ENCODE measurements at places on chromosomes 5 and 9.

GRCh38 chr9:36665921-36666431, 93.3 kb downstream of the MELK start:
- no peak for DNase-seq

DNA sequence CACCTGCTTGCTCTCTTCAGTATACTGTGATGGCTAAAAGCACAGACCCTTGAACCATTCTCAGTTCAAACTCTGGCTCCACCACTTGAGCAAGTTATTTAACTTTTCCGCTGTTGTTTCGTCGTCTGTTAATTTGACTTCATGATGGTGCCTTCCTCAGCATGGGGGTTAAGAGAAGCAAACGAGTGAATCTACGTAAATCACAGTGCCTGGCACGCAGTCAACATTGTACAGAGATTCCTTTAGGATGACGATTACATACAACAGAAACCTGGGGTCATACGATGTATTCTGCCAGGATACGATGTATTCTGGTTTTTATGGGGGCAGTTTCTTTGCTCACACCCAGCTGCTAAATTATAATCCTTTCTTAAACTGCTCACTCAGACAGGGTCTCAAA, 515.6 kb downstream of the CCDC171 start:
- DNase-seq = no peak

DNA sequence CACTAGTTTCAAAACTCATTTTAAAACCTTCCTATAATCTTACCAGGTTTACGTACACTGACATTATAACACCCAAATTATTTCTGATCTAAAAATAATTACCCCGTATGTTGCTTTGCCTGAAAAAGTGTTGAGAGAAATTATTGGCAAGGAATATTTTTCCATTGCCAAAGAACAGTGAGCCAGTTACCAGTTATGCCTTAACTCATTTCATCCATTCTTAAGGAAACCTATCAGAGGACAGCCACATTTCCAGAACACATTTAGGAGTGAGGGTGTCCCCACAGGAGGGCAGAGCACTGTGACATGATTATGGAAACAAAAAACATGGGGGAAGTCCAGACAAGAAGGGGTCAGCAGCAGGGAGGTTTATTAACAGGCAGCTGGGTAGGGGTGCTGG, 52.2 kb downstream of the GABBR2 start:
- no peak for DNase-seq

DNA sequence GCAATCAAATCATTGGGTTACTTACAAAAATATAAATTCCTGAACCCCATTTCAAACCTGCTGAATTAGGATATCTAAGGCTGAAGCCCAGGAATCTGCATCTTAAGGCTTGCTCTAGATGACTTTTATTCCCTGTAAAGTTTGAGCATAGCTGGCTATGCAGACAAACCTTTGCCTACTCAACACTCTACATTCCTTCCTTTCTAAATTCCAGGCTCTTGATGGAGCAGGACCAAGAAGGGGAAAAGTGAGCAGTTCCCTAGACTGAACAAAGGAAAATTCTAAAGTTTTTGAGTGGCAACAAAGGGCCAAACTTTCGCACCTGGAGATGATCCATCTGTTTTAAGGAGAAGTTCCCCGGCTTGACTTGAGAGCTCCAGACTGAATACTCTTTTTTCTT, 9.8 kb upstream of the ADRA1B start:
- no peak for DNase-seq

DNA sequence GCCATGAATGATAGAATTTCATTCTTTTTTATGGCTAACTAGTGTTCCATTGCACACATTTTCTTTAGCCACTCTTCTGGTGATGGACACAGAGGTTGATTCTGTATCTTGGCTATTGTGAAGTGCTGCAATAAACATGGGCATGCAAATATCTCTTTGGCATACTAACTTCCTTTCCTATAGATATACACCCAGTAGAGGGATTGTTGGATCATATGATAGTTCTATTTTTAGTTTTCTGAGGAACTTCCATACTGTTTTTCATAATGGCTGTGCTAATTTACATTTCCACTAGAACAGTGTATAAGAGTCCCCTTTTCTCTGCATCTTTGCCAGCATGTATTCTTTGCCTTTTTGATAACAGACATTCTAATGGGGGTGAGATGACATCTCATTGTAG, 50.4 kb upstream of the CDK5RAP2 start:
- no peak for DNase-seq

DNA sequence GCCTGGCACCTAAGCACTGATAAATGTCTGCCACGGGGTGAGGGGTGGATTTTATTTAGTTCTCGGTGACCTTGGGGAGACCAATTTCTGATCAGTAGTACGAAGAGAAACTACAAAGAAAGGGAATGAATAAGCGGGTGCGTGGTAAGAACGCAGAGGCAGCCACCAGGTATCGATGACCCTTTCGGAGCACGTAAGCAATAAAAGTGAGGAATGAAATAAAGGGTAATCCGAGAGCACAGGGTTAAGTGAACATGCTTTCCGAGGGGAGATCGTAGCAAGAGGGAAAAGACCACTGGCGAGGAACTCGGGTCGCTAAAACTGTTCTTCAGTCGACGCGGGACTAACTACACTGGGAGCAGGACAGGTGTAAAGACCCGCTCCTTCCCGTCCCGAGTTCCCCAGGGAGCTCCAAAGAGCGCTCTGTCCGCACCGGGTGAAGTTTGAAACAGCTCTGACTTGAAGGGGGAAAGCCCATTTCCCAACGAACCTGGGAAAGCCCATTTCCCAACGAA, 1.1 kb downstream of the ELOVL7 start:
- no peak for DNase-seq

DNA sequence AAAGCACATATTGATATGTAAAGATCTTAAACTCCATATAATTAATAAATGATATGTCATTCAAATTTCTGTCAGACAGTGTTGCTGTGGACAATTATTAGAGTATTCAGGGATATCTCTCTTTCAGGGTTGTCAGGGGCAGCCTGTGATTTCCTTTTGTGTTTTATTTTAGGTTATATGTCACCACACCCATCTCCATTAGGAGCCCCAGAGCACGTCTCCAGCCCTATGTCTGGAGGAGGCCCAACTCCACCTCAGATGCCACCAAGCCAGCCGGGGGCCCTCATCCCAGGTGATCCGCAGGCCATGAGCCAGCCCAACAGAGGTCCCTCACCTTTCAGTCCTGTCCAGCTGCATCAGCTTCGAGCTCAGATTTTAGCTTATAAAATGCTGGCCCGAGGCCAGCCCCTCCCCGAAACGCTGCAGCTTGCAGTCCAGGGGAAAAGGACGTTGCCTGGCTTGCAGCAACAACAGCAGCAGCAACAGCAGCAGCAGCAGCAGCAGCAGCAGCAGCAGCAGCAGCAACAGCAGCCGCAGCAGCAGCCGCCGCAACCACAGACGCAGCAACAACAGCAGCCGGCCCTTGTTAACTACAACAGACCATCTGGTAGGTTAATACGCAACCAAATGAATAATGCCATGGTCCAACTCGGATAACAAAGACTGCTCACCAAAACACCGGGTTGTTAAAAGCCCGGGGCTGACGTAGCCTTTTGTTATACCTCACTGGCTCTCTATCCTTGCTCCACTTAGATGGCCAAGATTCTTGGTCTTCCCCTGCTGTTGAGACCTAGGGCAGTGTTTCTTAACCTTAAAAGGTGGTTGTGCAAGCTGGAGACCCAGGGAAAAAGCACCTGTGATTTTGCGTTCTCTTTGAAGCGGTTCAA, 24.4 kb downstream of the SMARCA2 start:
- no peak for DNase-seq

GRCh38 chr5:58046371-58046770, 413.5 kb downstream of the PLK2 start:
- no peak for DNase-seq

GRCh38 chr5:77896338-77896737, 120.2 kb upstream of the TBCA start:
- DNase-seq = no peak

DNA sequence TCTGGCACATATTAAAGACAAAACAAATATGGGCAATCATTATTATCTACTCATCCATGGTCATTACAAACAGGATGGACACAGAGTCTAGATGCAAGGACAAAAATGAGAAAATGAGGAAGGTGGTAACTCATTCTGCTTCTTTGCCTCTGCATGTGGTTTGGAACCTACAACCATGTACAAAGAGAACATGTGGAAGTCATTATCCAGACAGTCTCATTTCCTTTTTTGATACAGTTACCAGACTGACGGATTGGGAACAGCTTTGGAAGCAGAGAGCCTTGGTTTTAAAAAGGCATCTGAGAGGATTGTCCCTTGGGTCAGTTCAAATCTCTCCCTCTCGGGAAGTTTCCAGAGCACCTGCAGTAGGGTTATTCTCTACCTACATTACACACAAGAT, 433.4 kb upstream of the TNC start:
- no peak for DNase-seq

DNA sequence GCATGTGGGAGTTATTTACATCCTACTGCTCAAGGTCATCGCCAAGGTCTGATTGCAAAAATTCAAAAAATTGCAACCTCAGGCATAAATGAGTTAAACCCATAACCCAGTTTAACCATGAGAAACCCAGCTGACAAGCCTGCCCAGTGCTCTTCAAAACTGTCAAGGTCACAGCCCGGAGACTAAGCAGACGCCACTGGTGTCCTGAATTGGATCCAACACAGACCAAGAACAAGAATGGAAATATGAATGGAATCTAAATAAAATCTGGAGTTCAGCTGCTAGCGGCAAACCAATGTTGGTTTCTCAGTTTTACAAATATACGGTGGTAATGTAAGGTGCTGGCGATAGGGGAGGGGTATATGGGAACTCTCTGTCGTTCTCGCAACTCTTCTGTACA, 201.5 kb upstream of the MVB12B start:
- DNase-seq = no peak

DNA sequence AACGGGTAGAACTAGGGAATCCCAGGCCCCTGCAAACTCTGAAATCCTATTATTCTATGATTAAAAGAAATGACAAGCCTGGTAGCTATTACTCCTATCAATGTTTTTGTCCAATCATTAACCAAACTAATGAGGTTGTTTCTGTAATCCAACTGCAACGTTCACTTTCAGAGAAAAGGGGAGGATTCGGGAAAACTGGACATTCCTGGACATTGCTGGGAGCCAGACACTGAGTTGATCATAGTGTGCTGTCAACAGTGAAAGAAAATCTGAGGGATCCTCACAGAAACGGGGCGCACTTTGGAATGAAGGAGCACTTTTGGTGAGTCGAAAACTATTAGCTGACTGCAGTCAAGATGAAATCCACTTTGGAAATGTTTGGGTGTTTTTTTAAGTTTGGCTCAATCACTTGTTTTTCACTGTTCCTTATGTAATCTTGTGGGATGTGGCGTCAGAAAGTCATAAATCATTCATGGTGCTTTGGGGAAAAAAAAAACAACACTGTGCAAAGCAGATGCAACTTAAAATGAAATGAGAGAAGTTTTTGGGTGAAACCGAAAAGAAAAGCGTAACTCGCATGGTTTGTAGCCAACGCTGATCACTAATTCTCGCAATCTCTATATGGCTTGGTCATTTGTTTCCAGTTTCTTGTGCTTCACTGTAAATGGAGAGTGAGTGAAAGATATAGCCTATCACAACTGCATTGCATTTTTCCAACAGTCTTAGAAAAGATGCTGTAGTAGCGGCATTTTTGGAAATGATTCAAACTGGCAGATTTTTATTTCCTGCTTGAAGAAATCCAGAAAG, 51.2 kb upstream of the ADRA1B start:
- DNase-seq = no peak

- no peak for DNase-seq
These were observed 29.5 kb downstream of the GDNF start for GRCh38 chr5:37810311-37810710.

DNA sequence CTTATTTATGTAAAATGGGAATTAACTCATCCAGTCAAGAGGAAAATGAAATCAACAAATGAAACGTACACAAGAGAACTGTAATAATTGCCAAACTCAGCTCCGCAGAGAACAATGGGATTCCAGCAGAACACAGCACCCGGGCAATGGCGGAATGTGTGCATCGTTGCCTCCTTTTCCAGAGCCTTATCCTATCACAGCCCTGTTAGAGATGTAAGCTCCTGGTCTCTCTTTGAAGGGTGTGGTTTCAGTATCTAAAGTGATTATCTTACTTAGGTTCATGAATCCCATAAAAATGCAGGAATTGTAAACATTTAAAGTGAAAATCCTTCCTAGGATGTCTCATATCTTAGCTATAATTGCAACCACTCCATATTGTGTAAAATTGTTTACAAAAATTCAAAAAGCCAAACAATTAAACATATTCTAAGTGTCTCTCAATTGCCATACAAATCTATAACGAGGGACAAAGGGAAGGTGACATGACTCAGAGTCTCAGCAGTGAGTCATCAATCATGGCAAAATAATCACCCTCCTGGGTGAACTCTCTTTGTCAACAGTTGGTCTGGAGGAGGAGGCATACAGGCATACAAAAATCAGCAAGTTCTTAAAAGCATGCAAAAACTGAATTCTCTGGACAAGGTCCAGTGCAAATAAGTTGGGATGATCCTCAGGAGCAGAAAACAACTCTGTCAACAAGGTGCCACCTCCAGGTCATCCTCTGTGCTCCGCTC, 22.6 kb downstream of the SEMA5A start:
- DNase-seq = no peak

DNA sequence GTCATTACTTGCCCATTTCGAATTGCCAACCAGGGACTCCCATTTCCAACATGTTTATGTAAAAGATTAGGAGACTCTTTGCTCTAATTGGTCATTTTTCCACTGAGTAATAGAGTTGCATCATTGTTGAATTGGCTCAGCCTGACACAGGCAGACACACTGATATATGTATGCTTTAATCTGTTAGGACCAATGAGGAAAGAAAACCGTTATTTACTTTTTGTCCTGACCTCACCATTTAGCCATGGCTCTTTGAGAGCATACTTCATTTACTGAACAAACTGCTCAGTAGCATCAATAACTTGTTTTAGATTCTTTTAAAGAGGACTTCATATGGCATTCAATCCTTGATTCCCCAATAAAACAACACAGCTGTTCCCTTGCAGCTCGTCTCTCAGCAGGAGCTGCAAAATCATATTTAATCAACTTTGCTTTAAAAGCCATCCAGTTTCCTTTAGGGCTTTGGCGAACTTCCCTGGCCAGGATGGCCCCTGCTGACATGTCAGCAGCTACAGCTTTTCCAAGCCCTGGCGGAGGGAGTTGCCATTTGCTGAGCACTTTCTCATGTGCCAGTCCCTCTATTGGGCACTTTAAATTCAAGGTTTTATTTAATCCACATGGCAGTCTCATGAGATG, 251.5 kb upstream of the TNC start:
- DNase-seq = peak; percentile 92

DNA sequence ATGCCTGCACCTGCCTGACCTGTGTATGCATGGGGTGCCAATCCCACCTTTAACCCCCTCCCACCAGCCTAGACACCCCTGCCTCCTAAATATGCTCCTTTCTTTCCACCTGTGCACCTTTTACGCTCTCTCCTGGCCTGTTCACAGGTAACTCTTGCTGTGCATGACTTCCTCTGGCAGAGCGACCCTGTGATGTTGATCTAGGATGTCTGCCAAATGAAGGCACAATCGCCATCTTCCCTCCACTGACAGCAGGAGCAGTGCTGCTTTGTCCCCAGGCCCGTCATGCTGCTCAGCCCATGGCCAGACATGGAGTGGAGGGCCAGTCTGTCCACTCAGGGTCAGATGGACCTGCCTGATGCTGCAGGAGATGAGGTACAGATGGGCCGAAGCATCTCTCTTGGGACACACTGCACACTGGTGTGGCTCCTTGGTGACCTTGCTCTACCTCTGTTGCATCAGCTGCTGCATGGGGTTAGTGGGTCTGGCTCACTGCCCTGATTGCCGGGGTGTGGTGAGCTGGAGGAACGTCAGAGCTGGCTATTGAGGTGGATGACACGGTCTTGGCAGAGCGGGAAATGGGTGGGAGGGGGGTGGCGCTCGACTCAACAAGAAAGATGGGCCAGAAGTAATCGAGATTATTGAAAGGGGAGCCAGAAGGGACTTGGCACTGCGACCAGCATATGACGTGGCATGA, 101.7 kb upstream of the PITX1 start:
- DNase-seq = no peak

Measured in smooth muscle cell of the brain vasculature (primary cell).